Gastroesophageal sphincter (tissue), 4 donors: ENCODE measurements at places on chromosomes 6 and 20. TPM values are rescaled to one million over a fixed set of nuclear protein-coding genes. Genes with fewer than 3 reads are reported as not detected.

DNA sequence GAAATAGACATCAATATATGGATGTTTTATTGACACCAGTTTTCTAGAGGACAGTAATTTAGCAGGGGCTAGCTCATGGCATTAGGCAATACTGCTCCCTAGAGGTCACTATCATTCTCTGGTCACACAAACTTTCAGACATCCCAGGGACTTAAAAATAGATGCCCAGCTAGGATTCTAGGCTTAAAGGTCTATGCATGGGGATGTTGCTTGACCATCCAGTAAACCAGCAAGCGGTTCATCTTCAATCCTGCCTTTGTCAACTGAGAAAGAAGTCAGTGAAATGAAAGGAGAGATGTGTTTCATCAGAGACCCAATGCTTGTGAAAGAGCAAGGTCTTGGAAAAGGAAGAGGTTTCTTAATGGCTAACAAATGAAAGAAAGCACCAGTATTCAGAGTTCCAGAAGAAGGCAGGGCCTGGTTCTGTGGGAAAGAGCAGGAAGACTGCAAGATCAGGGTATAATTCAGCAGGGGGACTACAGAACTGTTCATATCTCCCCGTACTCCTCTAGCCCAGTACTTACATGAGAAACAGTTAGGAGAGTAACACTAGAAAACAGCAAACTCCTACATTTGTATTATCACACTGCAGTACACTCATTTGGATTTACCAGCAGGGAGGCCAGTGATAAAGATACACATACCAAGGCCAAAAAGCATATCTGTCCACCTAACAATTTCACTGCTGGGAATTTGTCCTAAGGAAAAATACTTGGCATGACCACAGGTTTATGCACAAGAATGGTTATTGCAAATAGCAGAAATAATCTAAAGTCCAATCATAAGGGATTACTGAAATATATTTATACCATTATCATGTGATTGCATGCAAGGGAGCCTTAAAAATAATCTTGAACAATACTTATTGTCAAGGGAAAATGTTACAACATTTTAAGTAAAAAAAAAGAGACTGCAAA lies 151.4 kb upstream of the LAMA2 start:
- ATAC-seq: peak; percentile 59

GRCh38 chr6:42313038-42313437 lies 95.4 kb upstream of the MRPS10 start:
- no peak for ATAC-seq

DNA sequence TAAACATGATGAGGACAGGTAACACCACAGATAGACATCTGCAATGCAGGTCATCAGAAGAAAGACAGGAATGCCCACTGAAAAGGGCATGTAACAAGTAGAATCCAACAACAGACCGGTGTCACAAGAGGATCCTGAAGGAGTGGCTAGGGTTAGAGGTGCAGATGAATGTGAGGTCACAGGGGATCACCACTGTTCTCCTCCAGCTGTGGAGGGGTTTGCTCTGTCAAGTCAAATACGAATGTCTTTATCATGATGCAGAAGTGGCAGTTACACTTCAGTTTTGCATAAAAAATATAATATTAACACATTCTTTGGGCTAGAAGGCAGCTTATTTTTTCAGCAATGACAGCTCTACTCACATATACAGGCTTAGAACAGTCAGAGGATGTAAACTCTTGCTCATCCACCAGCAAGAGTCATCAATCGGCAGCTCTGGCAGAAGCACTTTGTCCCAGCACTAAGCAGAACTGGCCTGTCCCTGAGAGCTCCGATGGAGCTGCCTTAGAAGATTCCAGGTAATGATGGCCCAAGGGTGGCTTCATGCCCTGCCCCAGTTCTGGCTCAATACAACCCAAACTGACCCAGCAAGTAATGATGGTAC lies 130.4 kb upstream of the TRAF3IP2 start:
- ATAC-seq: no peak

GRCh38 chr6:21937466-21937865 lies 343.9 kb downstream of the SOX4 start:
- ATAC-seq: no peak

DNA sequence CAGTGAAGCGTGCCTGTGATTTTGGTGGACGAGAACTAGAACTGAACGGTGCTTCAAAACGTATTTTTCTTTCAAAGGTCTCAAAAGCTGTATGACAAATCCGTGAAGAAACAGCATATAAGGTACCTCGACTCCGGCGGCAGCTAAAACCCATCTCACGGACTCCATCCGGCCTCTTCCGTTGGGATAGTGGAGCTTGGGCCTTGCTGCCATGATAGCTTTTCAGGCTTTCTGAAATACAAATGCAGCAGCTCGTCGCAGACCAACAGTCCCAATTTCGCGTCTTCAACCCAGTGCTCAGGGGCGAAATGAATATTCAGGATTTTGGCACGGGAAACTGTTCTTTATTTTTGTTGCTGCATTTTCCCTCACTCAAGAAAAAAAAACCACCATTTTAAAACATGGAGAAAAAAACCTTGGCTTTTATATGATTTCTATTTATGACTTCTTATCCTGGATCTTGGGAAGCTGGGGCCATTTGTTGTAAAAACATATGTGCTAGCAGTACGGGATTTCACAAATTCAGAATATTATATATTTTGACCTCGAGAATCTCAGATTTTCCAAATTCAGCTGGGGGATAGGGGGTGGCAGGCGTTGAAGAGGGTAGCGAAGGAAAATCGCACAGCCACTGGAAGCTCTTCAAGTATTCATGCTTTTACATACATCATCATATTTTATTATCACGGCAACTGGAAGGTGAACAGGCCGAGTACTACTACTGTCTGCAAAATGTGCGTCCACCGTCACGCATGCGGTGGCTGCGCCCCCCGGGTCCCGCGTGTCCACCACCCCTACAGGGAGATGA lies 849 bp downstream of the GSTA4 start:
- ATAC-seq: no peak

- no peak for ATAC-seq
Measured at GRCh38 chr6:129686941-129687627, 22.9 kb downstream of the ARHGAP18 start.

DNA sequence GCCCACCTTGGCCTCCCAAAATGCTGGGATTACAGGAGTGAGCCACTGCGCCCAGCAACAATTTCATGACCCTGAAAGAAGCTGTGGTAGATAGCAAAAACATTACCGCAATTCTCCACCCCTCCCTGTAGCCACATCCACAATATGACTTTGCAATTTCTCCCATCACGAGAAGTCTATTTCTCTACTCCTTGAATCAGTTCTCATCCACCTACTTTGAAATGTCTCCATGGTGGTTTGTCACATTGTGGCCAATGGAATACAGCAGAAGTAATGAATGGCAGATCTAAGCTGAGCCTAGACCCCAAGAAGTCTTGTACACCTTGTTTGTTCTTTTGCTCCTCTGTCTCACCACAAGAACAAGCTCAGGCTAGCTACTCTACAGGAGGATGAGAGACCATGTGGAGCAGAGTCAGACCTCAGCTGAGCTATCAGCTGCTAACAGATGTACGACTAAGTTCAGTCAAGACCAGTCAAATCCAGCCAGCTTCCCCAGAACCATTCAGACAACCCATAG lies 6.3 kb downstream of the OXT start:
- no peak for ATAC-seq

DNA sequence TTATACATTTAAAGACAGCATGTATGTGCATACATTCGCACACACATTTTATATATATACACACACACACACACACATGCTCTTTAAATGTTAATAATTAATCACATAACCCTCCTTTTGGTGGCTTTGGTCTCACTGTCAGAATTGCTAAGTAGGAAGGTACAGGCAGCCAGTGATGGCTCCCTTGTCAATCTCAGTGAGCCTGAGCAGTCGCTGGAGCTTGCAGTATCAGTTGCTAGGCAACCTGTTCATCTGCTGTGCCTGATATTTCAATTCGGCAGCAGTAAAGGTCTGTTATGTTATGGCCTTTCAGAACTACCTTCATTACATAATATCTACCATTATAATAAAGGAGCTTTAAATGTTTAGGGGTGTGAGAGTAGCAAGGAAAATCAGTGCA lies 374.3 kb downstream of the LMBRD1 start:
- no peak for ATAC-seq

DNA sequence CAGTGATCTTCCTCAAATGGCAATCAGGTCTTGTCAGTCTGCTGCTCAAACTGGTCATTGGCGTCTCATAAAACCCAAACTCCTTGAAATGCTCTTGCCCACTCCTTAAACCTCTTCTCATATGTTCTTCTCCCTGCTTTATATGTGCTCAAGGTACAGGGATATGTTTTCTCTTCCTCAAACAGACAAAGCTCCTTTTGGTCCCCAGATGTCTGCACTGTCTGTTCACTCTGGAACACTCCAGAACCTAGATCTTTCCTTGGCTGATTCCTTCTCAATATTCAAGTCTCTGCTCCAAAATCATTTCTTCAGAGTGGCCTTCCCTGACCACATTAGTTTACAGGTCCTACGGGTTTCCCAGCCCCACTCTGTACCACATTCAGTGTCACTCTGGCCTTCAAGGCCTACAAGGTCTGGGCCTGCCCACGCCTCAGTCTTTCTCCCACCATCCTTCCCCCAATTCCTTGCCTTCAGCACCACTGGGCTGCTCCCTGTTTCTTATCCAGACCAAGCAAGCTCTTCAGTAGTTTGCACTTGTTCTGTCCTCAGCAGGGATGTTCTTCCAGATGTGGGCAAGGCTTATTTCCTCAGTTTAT lies 9.0 kb downstream of the THEMIS start:
- ATAC-seq: no peak

Gene GJA10
- not detected for total RNA-seq

Gene SALL4
- total RNA-seq: not detected

Gene SGK2
- total RNA-seq: not detected

Gene FAM217A
- not detected for total RNA-seq

Gene GTSF1L
- not detected for total RNA-seq
